Activated T-helper 2 cell treated with anti-CD3 and anti-CD28 coated beads, Interferon-gamma antibody, Interleukin-2, Interleukin-4, amounts not matched to agents 10 μg/mL and 5 μg/mL and 100 μg/mL, durations not matched to agents 14 hours and 24 hours and 36 hours (primary cell): ENCODE measurements at places on chromosomes 16 and 17. TPM values are rescaled to one million over a fixed set of nuclear protein-coding genes. Genes with fewer than 3 reads are reported as not detected.

Gene CDRT15L2
- not detected in 2 replicates for total RNA-seq

Gene CCL23
- not detected in 2 replicates for total RNA-seq

Gene TM4SF5
- not detected in 2 replicates for total RNA-seq

Gene GPRC5C
- total RNA-seq, result 0.44 and 0.89 TPM in 2 replicates

Gene MPO
- total RNA-seq, result not detected in 2 replicates

Gene HOXB7
- 0.39 and 0.64 TPM in 2 replicates for total RNA-seq

Gene KRT26
- total RNA-seq, result not detected in 2 replicates

DNA sequence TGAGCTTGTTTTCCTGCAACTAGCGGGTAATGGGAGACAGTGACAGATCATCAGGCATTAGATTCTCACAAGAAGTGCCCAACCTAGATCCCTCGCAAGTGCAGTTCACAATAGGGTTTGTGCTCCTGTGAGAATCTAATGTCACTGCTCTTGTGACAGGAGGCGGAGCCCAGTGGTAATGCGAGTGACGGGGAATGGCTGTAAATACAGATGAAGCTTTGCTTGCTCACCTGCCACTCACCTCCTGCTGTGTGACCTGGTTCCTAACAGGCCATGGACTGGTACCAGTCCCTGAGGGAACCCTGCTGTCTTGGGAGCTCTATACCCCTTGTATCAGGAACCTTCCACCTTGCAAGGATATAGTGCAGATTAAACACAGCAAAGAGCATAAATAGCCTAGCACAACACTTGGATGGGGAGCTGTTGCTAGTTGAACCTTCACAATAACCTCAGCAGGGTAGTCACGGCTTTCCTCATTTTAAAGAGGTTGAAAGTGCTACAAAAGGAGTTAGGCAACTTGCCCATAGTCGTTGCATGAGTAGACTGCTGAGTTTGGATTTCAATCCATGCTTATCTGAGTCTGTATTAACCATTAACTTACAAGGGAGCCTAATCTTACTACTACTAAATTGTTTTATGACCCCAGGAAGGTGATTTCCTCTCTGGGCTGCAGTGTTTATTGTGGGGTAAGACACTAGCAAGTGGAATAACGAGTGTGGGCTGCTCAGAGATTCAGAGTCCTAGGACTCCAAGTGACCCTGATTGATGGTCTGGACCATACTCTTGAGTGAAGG, 156.6 kb upstream of the ZFHX3 start:
- no peak for DNase-seq

DNA sequence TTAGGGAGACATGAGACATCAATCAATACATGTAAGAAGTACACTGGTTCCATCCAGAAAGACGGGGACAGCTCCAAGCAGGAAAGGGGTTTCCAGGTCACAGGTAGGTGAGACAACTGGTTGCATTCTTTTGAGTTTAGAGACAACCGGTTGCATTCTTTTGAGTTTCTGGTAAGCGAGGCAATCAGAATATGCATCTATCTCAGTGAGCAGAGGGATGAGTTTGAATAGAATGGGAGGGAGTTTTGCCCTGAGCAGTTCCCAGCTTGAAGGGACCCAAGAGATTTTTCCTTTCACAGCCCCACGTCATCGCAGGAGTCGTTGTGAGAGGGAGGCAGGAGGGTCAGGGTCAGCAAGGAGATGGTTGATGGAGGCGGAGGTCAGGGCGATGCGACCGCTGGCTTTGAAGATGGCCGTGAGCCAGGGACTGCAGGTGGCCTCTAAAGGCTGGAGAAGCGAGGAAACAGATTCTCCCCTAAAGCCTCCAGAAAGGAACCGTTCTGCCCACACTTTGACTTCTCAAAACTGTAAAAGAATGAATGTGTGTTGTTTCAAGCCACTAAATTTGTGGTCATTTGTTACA, 36.5 kb downstream of the IRF8 start:
- DNase-seq, result no peak

DNA sequence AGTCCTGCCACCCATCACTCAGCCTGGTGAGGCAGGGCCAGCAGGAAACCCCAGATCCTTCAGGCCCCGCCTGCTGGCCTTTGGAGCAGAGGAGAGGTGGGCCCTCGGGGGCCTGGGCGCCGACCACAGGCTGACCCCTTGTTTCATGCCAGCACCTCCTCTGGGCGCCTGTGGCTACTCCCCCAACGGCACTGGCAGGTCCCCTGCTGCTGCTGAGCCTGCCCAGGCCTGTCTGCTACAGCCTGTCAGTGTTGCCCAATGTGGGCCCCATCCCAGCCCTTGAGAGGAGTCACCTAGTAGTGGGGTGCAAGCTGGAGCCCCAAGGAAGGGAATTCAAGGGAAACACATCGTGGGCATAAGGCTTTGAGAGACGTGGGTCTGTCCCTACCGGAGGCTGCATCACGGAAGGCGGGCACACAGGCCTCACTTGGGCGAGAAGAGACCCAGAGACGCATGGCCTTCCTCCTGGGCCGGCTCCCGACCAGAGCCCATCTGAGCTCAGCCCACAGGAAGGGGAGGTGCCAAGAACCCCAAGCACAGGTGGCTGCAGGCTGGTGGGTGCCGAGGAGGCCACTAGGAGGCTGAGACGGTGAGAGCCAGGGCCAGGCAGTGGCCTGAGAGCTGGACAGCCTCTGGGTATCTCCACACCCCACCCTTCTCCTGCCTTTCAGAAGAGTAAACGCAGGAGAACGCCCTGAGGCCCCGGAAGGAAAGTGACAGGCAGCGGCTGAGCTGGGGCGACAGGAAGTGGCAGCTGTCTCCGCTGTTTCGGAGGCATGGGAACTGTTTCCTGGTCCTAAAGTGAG, 8.0 kb upstream of the FASN start:
- peak; percentile 60 for DNase-seq

GRCh38 chr17:20999044-20999573, 43.7 kb downstream of the USP22 start:
- no peak for DNase-seq

GRCh38 chr17:164303-165235, 16.9 kb downstream of the DOC2B start:
- no peak for DNase-seq

DNA sequence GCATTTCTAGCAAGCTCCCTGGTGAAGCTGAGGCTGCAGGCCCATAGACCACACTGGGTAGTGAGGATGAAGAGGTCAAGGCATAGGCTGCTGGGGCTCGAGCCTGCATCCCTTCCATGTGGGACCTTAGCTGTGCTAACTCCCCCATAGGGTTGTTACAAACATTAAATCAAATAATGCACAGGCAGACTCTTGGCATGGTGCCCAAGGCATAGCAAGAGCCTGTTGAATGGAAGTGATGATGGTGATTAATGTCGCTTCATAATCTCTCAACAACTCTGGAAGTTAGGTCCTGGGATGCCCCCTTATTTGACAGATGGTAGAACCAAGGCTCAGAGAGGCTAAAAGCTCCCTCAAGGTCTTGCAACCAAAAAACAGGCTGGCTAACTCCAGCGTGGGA, 283.9 kb upstream of the EEF2KMT start:
- DNase-seq, result no peak

DNA sequence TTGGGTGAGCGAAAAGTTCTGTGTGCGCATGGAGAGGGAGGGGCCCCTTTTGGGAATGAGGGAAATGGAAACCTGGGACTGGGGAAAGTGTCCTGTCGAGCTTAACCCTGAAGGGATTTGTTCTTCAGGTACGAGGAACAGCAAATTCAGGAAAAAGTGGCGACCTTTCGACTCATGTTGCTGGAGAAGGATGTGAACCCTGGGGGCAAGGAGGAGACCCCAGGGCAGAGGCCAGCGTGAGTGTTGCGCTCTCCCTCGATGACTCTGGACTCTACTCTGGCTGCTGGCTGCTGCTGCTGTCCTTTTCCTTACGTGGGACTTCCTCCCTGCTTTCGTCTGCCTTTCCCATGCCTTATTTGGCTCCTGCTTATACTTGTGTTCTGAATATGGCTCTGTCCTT, 4.9 kb downstream of the SRRM2 start:
- no peak for DNase-seq

DNA sequence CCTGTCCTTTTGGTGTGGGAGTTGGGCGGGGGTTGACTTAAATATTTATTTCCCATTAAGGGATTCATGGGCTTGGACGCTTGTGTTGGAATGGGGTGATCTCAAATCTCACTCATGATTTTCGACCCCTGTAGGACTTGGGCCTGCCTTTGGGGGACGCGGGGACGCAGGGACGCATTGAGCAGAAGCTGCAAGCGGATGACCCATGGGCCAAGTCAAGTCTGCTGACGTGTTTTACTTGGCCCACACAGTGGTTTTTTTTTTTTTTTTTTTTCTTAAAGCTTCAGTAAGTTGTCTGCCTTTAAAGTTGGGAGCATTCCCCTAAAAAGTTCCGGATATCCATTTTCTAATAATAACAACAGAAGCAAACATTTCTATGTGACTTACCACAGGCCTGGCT, 28.9 kb downstream of the CMIP start:
- no peak for DNase-seq

DNA sequence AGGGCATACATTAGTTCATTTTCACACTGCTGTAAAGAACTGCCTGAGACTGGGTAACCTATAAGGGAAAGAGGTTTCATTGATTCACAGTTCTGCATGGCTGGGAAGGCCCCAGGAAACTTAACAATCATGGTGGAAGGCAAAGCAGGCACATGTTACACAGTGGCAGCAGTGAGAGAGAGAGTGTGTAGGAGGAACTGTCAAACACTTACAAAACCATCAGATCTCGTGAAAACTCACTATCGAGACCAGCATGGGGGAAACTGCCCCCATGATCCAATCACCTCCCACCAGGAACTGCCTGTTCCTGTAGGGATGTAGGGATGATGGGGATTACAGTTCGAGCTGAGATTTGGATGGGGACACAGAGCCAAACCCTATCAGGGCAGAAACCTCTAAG, 17.2 kb downstream of the NUBP1 start:
- DNase-seq, result no peak

DNA sequence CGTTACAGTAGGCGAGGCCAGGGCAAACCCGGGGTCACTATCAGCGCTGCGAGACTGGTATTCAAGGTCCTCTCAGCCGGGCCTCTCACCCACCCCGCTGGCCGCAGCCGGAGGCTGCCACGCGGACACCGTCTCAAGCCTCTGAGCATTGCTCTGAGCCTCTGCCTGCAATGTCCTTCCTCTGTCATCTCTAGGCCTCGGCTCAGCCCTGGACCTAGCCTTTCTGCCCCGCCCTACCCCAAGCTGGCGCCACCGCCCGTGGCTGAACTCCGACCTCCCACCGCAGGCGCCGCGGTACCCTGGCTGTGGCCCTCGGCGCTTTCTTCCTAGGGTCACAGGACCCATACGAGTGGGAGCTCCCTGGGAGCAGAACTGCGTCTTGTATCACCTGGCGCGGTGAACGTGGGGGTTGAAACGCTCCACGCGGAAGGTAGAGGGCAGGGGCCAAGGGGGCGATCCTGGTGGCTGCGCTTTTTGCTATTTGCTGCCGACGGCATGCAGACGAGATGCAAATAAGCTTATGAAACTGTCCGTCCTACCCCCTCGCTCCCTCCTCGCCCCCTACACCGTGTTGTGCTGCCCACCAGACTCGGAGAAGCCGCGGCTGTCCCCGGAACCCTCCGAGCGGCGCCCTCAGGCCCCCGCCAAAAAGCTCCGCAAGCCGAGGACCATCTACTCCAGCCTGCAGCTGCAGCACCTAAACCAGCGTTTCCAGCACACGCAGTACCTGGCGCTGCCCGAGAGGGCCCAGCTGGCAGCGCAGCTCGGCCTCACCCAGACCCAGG, 3.7 kb downstream of the DLX4 start:
- no peak for DNase-seq

DNA sequence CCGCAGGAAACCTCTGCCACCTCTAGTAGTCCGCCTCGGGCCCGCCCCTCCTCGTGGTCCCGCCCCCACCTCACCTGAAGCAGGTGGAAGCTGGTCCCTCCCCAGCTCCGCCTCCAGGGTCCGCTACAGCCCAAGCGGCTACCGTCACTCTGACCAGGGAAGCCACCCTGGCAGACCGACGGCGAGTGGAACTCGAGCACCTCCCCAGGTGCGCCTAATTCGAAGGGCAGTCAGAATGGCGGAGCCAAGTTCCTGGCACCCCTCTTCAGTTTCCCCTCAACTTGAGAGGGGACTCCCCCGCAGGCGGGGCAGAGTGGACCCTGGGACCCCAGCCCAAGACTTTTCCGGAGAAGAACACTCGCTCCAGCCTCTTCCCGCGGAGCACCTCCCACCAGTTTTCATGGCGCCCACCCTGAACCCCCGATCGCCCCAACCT, 507 bp downstream of the FHOD1 start:
- DNase-seq, result peak; percentile 23

DNA sequence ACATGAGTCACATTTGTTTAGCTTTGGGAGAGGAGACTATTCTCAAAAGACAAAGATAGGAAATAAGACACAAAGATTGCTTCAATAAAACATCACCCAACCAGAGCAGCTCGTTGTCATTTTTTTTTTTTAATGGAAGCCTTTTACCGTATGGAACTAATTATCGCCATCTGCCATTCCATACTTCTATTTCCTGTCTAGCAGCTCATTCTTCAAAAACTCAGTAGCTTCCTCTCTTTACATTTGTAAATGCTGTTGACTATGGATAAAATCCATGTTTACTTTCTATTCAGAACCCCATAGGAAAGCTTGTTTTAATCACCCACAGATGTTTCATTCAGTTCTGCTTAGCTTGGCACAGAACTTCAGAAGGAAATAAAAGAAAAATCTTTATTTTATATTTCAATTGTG, 110.0 kb upstream of the PSMD7 start:
- no peak for DNase-seq

DNA sequence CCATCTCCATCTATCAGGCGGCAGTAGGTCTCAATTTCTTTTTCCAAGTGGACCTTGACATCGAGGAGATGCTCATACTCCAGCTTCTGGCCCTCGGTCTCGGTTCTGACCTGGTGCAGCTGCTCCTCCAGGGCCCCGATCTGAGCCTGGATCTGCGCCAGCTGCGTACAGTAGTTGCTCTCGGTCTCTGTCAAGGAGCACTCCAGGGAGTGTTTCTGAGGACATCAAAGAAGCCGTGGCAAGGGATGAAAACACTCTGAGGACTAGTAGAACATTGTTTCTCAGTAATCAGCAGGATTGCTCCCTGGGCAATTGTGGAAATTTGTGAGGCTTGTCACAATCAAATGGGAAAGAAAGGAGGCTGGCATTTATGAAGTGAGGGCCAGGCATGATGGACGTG, 5.9 kb downstream of the KRT28 start:
- DNase-seq, result no peak
